ENCODE measurements at places on chromosomes 6 and 20.

- no peak for DNase-seq
Measured at GRCh38 chr6:46234156-46234556, 63.4 kb upstream of the ENPP5 start.

DNA sequence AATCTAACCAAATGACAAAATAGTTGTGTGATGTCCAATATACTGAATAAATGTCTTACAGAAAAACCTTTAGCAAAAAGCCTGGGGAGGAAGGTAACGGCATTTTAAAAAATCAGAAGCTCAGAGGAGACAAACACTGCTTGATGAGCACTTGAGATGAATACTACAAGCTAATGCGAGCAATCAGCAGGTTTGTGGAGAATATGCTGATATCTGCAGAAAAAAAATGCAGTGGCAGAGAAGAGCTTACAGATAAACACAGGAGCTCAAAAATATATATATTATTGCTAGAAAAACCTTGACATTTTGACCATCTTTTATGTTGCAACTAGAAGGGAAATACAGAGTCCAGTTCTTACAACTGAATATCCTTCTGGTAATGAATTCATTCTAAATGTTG is 972.7 kb downstream of the KIF16B start:
- DNase-seq: no peak

DNA sequence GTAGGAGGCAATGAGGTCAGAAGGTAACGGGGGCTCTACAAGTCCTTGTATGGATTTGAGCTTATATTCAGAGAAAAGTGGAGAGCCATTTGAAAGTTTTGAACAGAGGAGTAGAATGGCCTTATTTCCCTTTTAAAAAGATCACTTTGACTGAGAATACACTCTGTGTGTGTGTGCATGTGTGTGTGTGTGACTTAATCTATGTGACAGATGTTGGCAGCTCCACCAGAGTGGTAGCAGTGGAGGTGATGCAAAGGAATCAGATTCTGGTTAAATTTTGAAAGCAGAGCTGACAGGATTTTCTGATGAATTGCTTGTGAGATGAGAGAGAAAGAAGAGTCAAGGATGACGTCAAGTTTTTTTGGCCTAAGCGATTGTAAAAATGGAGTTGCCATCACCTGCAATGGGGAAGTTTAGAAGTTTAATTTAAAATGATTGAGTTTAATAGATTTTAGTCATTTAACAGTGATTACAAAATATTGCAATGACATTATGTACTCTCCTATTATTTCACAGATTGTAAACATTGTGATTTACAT is 172.2 kb upstream of the HEY2 start:
- DNase-seq: no peak

- no peak for DNase-seq
Measured at GRCh38 chr20:64049878-64050260, 430 bp upstream of the SOX18 start.

DNA sequence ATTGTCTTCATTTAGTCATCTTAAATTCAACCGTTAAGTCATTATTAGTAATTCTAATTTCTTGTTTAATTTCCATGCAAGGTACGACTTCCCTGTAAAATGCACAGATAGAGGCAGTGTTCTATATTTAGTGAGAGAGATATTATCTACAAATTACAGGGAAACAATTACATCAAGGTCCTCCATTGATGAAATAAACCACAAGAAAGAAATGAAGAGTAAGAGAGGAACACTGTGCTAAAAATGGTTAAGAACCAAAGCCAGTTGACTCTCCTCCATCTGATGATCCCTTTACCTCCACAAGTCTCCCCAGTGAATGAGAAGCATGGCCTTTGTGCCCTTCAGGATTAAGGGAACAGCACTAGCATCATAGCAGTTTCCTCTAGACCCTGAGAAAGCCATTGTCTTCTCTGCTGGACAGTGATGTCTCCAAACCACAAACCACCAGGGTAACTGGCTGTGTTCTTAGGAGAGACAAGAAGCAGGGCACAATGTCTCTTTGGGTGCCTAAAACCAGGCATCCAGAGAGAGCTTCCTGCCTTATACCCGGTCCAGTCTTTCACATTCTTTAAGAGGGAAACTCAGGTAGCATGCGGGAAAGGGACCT is 38.1 kb downstream of the IRF4 start:
- DNase-seq: no peak

- DNase-seq: no peak
Measured at GRCh38 chr20:32208499-32209154, 947 bp downstream of the POFUT1 start.

- no peak for DNase-seq
Measured at GRCh38 chr6:104613416-104614001, 246.2 kb downstream of the HACE1 start.

- DNase-seq: no peak
Measured at GRCh38 chr6:103042336-103042735, 1648.8 kb downstream of the GRIK2 start.

DNA sequence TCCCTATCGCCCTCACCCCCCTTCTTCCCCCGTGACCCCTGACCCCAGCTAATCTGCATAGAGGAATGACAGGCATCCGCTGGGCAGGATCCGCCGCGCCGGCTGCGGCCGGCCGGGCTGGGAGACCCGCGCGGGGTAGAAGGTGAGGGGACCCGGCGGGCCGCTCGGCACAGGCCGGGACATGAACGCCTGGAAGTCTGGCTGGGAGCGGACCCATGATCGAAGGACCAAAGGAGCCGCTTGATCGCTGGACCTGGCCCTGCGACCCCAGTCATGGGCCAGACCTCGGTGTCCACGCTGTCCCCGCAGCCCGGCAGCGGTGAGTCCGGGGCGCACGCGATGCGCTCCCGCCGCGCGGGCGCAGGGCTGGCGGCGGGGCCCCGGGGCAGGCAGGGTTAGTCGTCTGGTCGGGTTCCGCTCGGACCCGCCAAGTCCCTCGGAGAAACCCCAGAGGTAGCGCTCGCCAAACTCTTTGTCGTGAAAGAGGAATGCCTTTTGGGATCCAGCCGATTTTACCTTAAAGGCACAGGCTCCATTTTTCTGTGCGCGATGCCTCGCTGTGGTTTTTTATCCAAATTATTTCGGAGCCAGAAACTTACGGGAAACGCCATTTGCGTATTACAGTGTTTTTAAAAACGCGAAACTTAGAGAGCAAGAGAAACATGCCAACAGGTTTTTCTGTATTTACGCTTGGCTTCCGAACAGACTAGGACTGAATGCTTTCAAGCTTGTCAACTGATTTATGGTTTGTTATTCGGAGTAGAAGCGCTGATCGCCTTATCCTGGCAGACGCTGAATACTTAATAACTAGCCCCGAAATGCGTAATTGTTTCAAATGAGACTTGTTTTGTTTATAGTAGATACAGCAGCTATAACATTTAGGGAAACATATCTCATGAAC is at the start of gene PHACTR2:
Gene PHACTR2 (plus strand): TSS at position 75 of the 901 bp plus-strand sequence. CDS start 199 bp downstream, at position 274.
- no peak for DNase-seq

DNA sequence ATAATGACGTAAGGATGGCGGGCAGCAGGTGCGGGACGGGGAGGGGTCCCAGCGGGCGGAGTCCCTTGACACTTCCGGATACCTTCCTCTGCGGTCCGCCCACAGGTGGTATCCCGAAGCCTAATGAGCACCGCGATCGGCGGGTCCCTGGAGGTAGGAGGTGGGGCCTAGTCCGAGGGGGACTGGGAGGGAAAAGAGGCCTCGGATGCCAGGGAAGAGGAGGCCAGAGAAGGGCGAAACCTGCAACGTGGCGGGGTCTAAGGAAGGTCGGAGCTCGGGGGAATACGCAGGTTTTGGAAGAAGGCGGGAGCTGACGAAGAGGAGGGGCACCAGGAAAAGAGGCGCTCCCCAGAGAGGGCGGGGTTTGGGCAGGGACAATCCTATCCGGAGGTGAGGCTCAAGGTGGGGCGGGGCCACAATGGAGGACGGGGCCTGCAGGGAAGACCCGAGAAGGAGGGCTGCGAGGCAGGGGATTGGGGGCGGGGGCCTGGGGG is 3.7 kb downstream of the PRSS16 start:
- peak; percentile 38 for DNase-seq

GRCh38 chr6:87941556-87942358 is 105.9 kb upstream of the SPACA1 start:
- DNase-seq: no peak

GRCh38 chr6:5179917-5180316 is 80.8 kb downstream of the LYRM4 start:
- DNase-seq: no peak

- no peak for DNase-seq
Measured at GRCh38 chr6:157438611-157439111, 57.7 kb downstream of the ZDHHC14 start.

- DNase-seq: no peak
Measured at GRCh38 chr20:39259010-39259803, 297.1 kb downstream of the DHX35 start.

GRCh38 chr6:12577124-12577850 is 139.3 kb upstream of the PHACTR1 start:
- no peak for DNase-seq

DNA sequence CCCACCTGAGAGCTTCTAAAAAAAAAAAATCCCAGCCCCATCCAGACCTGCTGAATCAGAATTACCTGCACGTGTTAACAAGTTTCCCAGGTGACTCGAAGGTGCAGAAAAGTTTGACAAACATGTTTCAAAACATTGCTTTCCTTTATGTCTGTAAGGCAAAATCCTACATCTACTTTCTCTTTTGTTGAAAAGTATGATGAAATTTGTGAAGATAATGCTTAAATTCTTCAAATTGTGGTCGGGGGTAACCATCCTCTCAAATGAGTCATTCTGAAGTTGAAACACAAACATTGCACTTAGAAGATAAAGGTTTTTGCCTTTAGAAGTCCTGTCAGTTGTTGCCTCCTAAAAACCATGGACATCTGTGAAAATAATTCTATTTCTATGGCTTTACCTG is 429.7 kb downstream of the EPHA7 start:
- no peak for DNase-seq

All from activated CD8-positive, alpha-beta memory T cell treated with anti-CD3 and anti-CD28 coated beads for 4 hours (primary cell).